Left ventricle myocardium superior (tissue), 1 donor: ENCODE measurements at places on chromosomes 12 and 14. TPM values are rescaled to one million over a fixed set of nuclear protein-coding genes. Genes with fewer than 3 reads are reported as not detected.

Gene COX8C
- total RNA-seq, result 0.55 TPM

Gene TAS2R14
- 0.45 TPM for total RNA-seq

DNA sequence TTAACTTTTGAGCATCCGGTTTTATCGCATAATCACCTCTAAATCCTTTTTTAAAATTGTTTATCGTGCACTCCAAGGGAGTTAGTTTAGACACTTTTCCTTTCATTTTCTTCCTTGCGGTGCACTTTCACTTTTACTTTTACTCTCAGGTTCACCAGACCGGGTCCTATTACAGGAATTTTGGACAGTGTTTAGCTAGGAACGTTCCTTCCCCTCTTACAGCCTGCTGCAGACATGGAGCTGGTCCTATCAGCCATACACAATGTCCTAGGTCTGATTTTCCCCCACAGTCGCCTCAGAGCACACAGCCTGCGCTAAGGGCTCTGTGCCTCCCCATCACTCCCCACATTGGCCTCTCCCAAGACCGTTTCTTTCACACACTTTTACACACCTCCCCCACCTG is 103.9 kb downstream of the ALG10 start:
- DNase-seq, result no peak

- no peak for DNase-seq
These were observed 6.0 kb upstream of the FBXO34 start for GRCh38 chr14:55265197-55265596.
